AG10803 (cell line): ENCODE measurements at places on chromosomes 4 and X.

DNA sequence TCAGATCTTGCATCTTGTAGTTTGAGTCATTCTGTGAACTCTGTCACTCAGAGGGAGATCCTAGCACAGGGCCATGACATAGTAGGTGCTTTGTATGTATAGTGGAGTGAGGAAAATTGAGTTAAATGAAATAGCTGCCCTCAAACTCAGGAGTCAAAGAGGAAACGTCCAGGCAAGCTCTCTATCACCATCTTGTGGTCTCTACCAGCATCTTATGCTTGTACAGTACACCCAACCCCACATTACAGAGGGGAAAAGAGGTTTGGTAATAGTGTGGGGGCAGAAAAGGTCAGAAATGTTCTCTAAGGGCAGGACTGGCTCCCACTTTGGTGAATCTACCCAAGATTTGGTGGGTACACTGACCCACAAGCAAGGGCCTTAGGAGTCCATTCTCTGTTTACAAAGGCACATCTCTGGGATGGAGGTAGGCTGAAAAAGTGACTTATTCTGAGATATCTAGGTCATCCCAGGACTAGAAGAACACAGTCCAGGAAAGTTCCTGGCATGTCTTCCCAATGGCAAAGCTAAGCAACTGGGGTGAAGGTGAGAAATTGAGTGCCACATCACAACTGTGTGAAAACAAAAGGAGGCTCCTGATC, 131.8 kb downstream of the OR13H1 start:
- DNase-seq: no peak

DNA sequence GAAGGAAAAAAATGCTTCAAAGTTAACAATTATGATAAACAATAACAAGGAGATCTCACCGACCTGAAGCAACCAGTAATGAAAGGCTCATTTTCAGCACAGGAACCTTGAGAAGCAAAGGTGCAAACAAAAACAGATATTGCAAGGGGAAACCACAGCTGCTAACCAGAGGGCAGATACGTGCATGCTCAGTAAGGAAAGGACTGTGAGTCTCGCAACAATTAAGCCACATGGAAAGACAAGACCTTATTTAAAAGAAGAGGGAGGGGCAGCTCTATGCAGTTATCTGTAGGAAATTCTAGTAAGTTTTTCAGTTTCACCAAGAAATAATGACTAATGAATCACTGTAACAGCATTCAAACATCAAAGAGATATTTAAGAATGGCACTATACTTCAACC, 19.3 kb downstream of the LRCH2 start:
- no peak for DNase-seq

GRCh38 chr4:41144812-41145211, 69.5 kb downstream of the APBB2 start:
- DNase-seq: peak; percentile 54

DNA sequence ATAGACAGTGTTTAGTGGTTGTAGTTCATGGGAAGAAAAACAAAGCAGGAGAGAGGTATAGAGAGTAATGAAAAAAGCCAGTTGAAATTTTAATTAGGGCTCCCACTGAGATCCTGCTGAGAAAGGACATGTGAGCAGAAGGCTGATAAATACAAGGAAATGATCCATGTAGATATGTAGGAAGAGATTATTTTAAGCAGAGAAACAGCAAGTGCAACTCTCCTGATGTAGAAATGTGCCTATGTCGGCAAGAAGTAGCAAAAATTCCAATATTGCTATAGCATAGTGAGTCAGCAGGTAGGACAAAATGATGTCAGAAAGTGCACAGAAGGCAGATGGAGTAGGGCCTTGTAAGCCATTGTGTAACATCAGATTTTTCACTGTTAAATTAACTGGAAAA, 1027.3 kb downstream of the PCDH18 start:
- DNase-seq: no peak

- DNase-seq: no peak
Measured at GRCh38 chr4:26468283-26468949, 21.9 kb downstream of the CCKAR start.
